IPS DF 19.7 (cell line): ENCODE measurements at places on chromosomes 7 and 10.

- no peak for DNase-seq
Measured at GRCh38 chr10:16965740-16966447, 148.7 kb upstream of the RSU1 start.

GRCh38 chr10:83809001-83809400, 330.3 kb upstream of the GHITM start:
- no peak for DNase-seq

DNA sequence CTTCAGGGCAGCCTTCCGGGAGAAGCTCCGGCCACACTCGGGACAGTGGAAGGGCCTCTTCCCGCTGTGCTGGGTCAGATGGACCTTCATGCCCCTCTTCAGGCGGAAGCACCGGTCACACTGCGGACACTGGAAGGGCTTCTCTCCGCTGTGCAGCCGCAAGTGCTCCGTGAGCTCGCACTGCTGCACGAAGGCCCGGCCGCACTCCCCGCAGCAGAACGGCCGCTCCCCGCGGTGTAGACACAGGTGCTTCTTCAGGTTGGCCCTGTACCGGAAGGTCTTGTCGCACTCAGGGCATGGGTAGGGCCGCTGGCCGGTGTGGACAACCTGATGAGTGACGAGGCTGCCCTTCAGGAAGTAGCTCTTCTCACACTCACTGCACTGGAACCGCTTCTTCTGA, 14.2 kb upstream of the ZNF786 start:
- DNase-seq = no peak

- no peak for DNase-seq
Measured at GRCh38 chr10:59926086-59926485, 19.7 kb upstream of the CCDC6 start.

DNA sequence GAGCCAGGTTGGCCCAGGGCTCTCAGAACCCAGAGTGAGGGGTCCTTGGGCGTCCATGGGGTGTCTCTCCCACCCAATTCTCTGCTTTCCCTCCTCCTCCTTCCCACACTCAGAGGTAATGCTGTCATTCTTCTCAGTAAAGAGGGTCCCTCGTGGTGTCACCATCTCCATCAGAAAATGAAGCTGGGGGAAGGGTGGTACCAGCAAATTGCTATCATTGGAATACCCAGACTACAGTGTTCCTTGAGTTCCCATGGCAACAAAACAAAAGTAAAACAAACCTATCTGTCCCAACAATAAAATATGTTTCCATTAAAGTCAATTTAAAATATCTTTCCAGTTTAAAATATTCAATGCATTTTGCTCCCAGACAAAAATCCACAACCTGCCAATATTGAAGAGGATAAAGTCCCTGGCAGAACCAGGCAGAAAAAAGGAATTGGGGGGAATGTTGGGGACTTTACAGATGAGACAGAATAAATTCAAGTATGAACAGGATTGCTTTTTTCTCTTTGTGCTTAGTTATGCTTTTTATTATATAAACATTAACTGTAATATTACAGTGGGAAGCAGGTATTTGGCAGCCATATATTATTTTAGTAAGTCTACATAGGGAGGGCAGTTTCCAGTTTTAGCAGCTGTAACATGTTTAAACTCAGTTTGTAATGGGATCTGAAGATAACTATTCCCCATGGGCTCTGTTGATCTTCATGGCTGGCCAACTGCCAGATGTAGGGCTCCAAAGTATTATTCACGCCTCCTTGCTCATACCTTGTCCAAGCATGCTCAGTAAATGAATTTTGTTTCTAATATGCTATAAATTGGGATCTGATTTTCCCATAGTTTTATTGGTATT, 182.1 kb downstream of the ARID5B start:
- DNase-seq = no peak

DNA sequence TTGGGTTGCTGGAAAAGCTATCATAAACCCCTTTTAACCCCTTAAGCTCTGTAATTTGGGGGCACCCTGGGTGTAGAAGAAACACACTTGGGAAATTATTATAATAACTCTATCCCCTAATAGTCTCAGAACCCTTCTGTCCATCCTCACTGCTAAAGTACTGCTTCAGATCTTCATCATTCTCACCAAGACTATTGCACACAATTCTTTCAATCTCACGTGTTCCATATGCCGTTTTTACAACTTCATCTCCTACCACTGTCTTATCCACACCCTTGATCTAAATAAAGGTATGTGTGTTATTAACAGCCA, 15.8 kb downstream of the ANKRD22 start:
- no peak for DNase-seq

- no peak for DNase-seq
Measured at GRCh38 chr7:102147008-102147407, 139.7 kb upstream of the SH2B2 start.

- DNase-seq = no peak
Measured at GRCh38 chr7:26279405-26279804, 12.3 kb upstream of the SNX10 start.

GRCh38 chr10:122544493-122544892, 16.1 kb upstream of the DMBT1 start:
- DNase-seq = no peak

DNA sequence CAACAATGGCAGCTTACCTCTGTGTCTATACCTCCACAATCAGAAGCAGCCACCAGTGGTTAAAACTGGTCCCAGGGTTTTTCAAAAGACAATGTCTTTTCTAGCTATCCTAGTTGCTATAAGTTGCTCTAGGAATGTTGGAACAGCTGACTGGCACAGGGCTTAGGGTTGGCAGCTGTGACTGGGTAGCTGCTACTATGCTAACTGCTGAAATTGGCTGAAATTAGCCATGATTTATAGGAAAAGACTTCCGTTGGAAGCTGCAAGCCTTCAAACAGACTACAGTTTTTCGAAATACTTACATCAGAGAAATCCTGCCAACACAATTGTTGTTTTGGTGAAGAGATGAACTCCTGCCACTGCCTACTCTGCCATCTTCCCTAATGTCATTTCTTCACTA, 102.3 kb downstream of the MKX start:
- no peak for DNase-seq

DNA sequence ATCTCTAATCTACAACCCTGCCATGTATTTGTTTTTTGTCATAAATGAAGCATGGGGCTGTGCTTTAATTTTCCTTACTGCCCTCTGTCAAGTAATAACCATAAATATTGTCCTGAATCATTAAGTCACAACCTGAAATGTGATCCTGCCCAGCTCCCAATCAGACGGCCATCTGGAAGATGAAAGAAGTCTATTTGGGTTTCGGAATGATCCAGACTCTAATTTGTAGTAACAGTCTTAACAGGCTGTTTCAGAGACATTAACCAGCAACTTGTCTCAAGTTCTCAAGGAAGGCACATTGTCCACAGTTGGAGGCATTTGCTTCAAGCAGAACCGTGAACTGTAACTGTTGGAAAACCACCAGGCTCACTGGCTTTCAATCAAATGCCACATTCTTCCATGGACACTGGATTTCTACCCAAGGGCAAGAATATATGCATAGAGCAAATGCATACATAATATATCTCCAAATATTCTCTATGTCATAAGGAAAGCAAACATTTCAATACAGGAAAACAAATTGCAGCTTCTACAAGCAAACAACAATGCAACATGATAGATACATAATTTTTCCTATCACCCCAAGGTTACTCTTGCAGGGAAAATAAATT, 405.2 kb upstream of the NPVF start:
- no peak for DNase-seq

DNA sequence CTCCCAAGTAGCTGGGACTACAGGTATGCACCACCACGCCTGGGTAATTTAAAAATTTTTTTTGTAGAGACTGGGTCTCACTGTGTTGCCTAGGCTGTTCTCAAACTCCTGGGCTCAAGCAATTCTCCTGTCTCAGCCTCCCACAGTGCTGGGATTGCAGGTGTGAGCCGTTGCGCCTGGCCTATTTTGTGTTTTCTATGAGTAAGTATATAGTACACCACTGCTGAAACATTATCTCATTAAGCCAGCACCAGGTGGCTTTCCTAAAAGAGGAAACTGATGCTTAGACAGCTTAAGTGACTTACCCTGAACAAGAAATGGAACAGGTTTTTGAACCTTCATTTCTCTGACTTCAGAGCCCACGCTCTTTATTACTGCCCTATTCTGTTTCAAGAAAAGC, 7.8 kb upstream of the PTPN12 start:
- DNase-seq = no peak

DNA sequence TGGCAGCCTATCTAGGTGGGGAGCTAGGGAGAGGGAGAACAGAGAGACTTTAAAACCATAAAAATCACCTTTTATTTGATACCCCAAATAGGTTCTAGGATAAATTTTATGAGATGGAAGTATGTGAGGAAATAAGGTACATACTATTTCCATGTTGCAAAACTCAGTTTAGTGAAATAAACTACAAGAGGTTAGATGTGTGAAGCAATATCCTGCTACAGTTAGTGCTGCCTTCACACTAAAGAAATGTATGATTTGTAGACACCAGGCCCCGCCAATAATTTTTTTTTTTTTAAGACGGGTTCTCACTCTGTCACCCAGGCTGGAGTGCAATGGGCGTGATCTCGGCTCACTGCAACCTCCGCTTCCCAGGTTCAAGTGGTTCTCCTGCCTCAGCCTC, 34.4 kb upstream of the RSBN1L start:
- no peak for DNase-seq

- DNase-seq = no peak
Measured at GRCh38 chr10:123538401-123539320, 127.5 kb upstream of the GPR26 start.
